Large intestine (tissue), 12 donors: ENCODE measurements at places on chromosomes 3 and 15.

DNA sequence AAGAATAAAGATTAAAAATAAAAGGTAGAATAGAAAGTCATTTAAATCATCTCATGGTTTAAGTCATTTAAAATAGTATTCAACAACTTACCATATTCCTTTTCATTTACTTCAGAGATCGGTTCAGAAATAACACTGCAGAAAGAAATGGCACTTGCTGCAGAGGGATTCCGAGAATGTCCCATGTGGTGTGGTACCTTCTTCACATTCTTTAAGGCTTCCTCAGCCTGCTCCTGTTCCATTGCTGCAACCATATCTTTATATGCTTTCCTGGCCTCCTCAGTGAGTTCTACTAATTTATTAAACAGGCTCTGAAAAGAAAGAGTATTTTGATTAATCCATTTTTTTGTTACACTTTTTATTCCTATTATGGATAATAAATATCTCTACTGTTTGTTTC, 32.6 kb upstream of the SHC4 start:
- DNase-seq = no peak

- DNase-seq = no peak
These were observed 8.6 kb downstream of the TFG start for GRCh38 chr3:100717637-100718487.

DNA sequence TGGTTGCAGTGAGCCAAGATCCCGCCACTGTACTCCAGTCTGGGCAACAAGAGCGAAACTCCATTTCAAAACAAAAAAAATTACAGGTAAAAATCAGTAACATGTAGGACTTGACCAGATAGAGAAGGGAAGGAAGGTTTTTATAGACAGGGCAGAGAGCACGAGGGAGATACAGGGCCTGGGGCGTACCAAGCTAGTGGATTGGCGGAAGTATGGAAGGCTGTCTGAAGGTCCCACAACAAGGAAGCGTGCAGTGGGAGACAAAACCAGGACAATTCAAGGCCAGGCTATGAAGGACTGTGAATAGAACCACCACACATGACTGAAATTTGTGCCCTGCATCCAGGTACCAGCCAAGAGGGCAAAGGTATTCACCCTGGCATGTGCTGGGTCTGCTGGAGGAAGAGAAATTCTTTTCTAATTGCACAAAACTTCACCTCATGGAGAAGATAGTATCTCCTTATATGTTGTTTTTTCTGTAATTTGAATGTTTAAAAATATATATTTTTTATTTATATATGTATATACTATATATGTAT, 33.0 kb upstream of the BCL2A1 start:
- no peak for DNase-seq

DNA sequence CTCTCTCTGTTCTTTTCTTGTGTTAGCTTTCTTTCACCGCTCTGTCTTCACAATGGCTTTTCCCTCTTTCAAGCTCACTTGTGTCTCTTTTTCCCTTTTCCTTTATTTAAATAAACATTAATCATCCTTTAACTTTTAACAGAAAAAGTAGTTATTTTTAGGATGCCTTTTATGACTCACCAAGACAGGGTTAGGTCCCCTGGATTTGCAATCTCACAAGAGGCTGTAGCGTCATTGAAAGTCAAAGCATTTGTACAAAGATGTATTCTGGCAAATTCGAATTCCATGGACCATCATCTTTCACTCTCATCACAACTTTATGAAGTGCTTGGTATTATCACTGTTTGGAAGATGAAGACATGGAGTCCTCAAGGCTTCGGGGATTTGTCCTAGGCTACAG, 34.8 kb upstream of the MCTP2 start:
- no peak for DNase-seq

GRCh38 chr3:15152184-15152583, 53.2 kb upstream of the RBSN start:
- no peak for DNase-seq
